Activated CD8-positive, alpha-beta memory T cell treated with anti-CD3 and anti-CD28 coated beads for 48 hours (primary cell): ENCODE measurements at places on chromosomes 1 and 21.

DNA sequence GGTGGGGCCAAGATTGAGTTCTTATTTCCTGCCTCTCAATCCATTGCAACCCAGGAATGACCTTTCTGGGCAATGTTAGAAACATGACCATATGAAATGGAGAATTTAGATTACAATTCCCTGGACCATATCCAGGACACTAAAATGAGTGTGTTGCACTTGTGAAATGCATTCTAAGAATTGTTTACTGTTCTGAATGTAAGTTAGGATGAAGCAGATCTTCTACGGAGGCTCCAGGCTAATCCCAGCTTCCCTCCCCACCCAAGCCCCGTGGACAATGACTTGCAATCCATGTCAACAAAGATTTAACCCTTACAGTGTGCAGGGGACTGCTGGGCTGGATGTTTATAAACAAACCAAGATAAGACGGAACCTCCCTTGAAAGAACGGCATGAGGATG, 31.7 kb upstream of the HAO2 start:
- DNase-seq = no peak

DNA sequence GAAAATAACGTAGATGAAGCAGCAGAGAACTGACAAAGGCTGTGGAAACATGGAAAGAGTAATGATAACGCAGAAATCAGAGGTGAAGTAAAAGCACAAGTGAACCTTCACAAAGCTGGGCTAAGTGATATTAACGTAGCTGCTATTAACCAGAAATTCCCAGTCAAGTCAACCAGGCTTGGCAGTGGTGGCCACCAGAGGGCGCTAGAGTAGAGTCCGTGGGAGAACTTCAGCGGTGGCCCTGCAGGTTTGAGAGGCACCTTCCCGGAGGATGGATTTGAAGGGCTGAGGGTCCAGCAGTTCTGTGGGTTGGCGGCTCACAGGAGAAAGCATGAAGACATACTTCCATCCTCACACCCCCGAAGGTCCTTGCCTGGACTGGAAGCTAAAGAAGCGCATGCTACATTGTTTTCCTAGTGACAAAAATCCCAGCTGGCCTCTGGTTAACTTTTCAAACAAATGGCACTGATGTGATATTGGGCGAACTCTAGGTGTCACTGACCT, 81.7 kb upstream of the ZNF648 start:
- DNase-seq = peak; percentile 96

GRCh38 chr21:43866260-43866629, 1.2 kb downstream of the AGPAT3 start:
- no peak for DNase-seq

- DNase-seq = no peak
Measured at GRCh38 chr1:14403961-14404645, 194.4 kb upstream of the KAZN start.

DNA sequence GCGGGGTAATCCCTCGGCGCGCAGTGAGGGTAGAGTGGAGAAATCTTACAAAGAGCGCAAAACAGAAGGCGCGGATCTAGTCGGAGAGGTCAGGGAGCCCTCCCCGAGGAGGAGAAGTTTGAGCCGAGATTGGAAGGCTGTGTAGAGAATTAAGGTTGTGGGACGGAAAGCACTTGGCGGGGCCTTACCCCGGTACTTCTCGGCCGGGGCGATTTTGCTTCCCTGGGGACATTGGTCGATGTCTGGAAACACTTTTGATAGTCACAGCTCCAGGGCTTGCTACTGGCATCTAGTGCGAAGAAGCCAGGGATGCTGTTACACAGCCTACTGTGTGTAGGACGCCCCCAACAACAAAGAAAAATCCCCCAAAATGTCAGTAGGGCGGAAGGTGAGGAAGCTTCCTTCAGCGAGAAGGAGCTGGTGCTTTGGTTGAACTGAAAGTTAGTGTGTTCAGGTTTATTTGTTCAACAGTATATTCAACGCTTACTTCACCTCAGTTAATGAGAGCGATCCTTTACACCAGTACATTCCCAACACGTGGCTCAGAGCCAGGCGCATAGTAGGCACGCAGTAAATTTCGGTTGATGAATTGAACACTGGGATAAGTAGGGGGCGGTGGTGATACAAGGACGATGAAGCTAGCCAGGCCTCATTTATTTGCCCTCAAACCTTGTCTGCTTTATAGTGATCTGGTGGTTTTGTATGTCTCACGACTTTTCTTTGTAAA, 807 bp downstream of the CEP85 start:
- no peak for DNase-seq

- no peak for DNase-seq
Measured at GRCh38 chr1:11157867-11158266, 31.3 kb upstream of the ANGPTL7 start.

GRCh38 chr1:204380293-204380831, 20.6 kb upstream of the PLEKHA6 start:
- DNase-seq = no peak

- no peak for DNase-seq
Measured at GRCh38 chr1:234102583-234102982, 198.1 kb downstream of the SLC35F3 start.

DNA sequence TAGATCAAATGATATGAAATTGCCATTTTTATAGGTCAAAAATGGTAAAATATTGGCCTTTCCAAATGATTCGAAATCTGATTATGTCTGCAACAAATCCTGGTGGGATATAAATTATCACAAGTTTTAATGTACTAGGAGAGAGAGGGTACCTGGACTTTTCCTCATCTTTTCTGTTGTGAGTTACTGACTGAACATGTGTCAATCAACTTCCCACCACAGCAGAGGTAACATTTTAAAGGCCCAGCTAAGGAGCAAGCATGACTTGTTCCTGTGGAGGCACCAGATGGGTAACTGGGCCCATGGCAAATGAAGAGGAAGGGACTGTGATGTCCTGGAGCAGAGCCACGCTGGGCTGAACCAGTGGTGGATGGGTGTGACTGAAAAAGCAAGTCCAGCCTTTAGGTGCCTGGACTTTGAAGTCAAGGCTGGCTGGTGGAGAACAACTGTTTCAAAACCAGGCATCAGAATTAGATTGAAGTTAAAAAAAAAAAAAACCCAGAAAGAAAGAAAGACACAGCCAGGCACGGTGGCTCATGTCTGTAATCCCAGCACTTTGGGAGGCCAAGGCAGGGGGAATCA, 6.6 kb downstream of the MR1 start:
- DNase-seq = no peak

- DNase-seq = no peak
Measured at GRCh38 chr1:161933592-161934588, 89.8 kb downstream of the OLFML2B start.

GRCh38 chr1:243475966-243476365, 220.1 kb downstream of the SDCCAG8 start:
- DNase-seq = no peak

DNA sequence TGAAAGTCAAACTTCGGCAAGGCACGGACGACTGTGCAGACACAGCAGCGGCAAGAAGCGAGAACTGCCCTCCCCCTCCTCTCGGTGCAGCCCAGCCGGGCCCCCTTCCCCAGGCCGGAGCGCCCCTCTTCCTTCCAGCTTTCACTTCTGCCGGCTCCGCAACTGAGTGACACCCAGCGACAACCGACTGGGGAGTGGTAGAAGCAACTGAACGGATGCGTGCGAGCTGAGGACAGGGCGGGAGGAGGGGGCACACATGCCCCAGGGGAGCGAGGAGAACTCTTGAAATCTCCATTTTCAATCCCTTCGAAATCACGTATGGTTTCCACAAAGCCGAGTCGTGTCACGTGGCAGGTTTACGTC, 146.6 kb downstream of the PGBD5 start:
- DNase-seq = no peak

DNA sequence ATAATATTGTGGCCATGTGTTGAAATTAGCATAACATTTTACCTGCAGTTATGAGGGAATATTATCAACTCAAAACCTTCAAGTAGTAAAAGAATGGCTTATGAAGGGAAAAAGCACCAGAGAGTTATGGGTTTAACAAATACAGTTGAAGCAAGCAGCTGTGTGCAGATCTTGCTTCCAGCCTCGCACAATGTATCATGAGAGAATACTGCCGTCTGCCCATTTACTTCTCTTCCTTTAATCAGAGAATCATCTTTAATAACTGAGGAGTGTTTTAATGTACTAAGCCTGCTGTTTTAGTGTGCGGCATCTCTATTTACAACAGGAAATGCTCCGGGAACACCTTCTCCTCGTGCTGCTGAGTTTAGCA, 120.9 kb downstream of the ATG4C start:
- DNase-seq = no peak

DNA sequence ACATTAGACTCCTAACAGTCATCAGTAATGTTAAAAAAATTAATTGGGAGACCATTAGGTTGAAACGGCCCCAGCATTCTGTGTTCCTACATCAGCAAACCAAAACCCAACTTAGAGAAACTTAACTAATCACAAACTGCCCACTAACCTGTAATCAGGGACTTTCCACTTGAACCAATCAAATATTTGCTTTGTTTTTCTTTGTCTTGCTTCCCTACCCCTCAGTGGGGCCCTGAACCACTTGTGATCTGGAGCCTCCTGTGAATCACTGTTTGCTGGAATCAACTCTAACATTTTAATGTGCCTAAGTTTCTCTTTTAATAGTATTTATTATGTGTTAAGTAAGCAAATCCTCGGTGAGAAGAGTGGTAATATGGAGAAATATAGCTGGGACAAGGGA, 64.0 kb downstream of the ABCA4 start:
- DNase-seq = no peak

- no peak for DNase-seq
Measured at GRCh38 chr1:31714442-31715086, 10.7 kb upstream of the COL16A1 start.

DNA sequence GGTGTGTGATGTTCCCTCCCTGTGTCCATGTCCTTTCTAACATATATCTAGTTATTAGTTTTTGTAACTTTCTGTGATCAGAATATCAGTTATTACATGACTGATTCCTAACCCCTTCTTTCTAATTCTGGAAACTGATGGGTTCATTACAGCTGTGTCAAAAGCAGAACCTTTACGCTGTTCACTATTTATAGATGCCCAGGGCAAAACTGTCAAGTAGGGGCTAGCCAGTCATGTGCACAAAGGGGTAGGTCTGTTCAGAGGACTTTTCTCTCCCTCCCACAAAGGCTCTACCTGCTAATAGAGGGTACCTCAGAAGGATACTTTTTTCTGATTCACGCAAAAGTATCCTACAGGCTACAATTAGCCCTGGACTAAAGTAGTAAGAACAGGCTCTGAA, 79.2 kb downstream of the NRDC start:
- no peak for DNase-seq

DNA sequence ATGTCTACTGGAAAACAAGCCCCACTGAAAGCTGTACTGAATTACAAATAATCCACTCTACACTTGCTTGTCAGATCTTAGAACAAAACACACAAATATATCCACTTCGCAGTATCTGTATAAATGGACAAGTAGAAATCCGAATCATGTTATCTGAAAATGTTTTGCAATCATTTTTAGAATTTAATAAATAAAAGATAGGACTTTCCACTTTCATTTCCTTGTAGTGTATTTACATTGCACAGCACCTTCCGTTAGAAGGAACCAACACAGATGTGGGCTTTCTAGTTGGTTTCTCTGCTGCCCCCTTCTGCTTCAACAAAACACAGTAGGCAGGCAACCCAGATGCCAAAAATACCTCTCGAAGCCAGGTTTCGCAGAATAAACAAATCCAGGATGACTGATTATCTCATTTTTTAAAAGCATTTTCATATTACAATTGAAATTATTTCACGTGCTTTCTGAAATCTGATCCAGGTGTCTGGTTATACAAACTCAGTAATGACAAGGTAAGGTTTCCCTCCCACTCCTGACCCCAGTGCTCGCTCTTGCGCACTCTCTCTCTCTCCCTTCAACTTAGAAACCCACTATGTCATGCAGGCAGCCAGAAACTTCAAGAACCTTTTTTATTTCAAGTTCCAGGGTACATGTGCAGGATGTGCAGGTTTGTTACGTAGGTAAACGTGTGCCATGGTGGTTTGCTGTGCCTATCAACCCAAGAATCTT, 389.9 kb downstream of the SMYD3 start:
- no peak for DNase-seq

DNA sequence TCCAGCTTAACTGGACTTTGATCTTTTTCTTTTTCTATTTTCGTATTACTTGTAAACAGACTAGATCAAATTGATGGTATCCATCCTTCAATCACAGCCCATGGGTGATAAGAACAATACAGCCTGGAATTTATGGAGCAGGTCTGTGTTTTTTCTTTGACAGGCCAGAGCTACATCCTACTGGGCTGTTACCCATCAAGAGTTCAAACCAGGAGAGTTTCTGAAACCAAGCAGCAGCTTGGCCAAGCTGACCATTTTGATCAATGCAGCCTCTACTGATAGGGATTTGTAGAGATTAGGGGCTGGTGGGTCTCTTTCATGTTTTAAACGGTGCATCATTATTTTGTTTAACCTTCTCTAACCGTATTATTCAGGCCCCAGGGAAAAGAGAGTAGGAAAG, 24.3 kb upstream of the CCDC190 start:
- DNase-seq = no peak

- no peak for DNase-seq
Measured at GRCh38 chr1:88324899-88325298, 359.2 kb upstream of the PKN2 start.

DNA sequence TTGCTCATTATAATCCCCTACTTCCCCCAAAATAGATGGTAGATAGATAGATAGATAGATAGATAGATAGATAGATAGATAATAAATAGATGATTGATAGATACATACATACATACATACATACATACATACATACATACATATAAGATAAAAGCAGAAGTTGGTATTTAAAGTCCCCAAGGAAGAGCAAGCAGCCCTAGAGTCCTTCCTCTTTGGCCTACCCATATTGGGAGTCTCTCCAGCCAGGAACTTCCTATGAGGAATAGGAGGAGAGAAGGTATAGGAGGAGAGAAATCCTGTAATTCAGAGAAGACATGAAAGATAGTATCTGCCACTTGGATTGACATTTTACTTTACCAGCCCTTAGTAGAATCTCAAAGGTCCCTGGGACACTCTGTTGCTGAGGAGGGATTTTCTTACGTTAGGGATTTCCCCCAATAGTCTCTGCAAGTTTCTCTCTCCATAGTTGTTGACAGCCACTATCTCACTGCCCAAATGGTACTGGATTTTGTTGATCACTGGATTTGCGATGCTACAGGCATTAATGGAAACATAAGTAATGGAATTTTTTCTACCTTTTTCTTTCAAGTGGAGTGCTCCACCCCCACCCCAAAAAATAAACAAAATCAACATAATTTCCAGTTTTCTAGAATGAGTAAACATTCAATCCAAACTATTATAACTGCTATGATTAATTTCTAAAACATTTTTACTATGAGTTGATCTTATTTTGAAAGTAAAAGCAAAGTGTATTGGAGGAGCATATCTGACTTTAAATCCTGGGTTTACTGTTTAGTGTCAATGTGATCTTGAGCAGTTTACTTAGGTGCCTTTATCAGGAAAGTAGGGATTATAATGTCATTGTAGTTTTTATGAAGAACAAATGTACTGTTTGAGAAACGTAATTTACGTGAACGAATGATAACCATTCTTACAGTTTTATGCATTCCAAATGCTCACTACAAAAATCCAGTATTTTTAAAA, 93.2 kb upstream of the TNFSF4 start:
- DNase-seq = no peak

- DNase-seq = no peak
Measured at GRCh38 chr1:7116001-7116400, 330.7 kb downstream of the CAMTA1 start.

GRCh38 chr1:25959611-25960010, 38.3 kb downstream of the PAFAH2 start:
- no peak for DNase-seq
